ENCODE measurements at places on chromosomes 6 and 20.
A peak's percentile ranks its signal among the peaks of the same experiment; 100 is the strongest.

GRCh38 chr20:21203088-21203656 lies 77.3 kb downstream of the KIZ start:
- no peak for DNase-seq

DNA sequence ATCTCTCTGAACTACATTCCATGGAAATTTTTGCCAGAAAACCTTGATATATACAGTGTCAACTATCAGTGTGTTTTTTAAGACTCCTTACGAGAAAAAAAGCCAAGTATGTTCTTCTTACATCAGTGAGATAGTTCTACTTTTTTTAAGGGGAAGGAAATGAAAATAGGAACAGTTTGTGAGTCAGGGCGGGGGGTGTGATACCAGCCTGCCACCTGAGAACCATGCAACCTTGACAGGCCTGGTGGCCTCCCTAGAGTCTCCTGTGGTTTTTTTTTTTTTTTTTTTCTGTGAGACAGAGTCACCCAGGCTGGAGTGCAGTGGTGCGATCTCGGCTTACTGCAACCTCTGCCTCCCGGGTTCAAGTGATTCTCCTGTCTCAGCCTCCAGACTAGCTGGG lies 96.3 kb upstream of the GCM1 start:
- DNase-seq, result no peak

DNA sequence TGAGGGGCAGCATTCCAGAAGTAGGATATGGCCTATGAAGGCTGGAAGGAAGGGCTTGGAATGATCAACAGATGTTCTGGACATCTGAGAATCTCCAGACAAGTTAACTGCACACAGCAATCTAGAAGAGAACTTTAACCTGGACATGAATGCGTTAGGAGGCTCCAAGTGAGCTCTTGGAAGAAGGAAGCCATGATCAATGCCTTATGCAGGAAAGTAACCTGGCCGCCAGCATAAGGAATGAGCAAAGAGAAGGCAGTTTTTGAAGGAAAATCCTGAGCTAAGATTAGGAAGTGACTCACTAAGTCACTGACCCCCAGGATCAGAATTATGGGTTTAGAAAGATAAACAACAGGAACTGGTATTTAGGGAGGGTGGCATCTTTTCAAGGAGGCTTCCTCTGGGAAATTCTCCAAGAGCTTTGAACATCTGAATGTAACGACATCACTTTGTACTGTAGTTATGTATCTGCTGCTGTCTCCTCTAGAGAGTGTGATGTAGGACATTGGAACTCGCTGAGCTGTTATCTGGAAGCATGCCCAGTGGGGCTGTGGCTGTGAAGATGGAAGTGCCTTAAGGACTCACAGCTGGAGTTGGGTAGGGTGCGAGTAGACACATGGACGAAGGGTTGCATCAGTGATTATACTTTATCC lies 236.8 kb downstream of the PACRG start:
- peak; percentile 81 for DNase-seq

- DNase-seq, result no peak
These were observed 42.4 kb downstream of the FARS2 start for GRCh38 chr6:5303682-5304081.

DNA sequence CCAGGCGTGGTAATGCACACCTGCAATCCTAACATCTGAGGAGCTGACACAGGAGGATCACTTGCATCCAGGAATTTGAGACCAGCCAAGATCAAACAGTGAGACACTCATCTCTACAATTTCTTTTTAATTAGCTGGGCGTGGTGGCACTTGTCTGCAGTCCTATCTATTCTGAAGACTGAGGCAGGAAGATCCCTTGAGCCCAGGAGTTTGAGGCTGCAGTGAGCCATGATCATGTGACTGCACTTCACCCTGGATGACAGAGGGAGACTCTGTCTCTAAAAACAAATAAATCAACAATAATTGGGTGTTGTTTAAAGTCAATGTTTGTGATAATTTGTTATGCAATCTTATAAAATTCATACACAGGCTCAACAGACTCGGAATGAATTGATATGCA lies 18.0 kb upstream of the HLA-A start:
- no peak for DNase-seq

- DNase-seq, result peak; percentile 49
These were observed 30.4 kb downstream of the TRMT6 start for GRCh38 chr20:5919626-5920544.

- DNase-seq, result no peak
These were observed 5.9 kb downstream of the PXDC1 start for GRCh38 chr6:3745566-3746118.

DNA sequence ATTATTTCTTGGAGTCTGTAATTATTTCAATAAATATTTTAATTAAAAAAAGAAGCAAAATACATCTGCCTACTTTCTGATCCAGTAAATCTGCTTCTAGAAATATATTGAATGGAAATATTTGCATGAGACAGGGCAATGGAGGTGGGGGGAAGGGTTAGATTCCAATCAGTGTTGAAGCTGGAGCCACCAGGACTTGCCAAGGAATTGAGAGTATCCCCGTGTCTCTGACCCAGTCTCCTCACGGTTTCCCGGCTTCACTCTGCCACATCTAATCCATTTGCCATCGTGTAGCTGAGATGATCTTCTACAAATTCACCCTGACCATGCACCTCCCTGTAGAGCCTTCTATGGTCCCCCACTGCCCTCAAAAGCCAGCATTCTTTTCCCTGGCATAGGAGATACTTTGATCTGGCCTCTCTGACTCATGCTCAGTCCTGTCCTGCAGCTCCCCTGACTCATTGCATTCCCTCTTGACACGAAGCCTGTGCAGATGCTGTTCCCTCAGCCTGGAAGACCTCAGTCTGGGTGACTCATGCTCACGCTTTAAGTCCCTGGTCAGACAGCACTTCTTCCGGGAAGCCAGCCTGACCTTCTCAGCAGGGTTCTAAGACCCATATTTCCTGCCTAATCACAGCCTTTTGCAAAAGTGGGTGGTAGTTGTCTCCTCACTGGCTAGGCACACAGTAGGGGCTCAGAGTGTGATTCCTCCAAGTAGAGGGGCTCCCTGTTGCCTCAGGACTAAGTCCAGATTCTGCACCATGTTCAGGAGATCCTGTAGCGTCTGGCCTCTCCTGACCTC lies 23.0 kb upstream of the FKBP1A start:
- DNase-seq, result peak; percentile 94

DNA sequence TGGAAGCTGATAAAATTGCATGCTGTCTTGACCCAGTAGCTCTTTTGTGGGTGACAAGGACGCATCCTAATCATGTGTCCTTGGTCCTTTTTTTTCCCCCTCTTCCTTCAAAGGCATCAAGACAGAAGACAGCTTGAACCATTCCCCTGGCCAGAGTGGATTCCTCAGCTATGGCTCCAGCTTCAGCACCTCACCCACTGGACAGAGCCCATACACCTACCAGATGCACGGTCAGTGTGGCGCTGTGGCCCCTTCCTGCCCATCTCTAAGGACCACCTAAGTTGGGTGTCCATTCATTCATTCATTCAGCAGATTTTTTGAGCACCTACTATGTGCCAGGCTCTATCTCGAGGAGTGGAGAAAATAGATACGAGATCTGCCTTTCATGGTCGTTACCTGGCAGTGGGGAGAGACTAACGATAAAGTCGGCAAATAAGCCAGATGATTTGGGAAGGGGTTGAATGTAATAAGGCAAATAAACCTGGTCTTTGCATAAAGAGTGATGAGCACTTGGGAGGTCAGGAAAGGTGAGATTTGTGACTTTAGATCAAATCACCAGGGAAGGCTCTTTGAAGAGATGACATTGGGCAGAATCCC lies 121.5 kb downstream of the EYA2 start:
- DNase-seq, result peak; percentile 2

DNA sequence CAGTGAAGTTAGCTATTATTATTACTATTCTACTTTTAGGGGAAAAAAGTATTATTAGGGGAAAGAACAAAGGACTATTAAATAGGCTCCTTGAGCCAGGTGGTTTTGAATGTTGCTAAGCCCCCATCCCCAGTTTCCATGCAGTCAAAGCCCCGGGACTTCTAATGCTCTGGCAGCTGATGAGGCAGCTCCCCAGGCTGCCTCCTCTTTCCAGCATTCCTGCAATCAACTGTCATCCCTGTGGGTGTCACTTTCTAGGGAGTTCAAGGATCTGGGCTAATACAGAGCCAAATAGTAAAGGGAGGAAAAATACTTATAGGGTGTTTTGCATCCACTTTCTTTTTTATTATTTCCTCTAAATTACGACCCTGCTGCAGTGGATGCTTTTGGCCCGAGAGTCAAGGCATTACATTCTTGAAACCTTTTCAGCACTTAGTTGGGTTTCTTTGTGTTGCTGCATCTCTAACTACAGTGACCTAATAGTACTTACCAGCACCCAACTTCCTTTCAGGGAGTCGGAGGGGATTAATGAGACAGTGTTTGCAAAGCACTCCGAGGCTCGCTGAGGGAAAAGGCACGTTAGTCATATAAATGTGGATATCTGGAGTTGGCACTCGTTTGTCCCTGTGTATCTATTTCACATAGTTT lies 303.9 kb upstream of the MAP3K7 start:
- no peak for DNase-seq

DNA sequence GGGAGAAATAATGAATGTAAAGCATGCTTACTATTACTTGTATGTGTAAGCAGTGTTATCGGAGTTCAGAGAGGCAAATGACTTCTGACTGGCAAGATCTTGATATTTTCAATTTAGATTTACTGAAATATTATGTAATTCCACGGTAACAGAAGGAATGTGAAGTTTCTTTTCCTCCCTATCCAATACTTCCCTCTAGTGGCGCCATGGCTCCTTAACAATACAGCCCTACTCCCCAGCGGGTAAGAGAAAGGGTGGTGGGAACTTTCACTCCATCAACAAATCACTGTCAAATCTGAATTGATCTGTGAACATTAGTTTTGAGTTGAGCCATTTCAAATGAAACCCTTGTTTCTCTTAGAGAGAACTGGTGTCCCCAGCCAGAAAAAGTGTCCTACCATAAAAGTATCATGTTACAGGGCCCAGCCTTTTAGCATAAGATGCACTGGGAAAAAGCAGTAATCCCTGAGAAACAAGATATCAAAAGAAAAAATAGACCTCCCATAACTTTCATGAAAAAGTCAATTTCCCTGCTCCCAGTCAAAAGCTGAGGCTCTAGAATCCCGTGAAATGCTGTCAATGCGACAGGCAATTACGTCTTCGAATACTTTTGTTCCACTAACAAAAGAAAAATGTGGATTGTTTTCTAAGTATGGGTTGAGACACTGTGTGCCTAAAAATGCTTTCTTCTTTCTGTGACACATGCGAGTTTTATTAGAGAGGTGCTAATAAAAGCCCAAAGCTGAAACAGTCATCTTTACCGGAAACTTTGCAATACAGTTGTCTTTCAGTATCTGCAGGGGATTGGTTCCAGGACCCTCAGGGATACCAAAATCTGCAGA lies 12.9 kb downstream of the COX7A2 start:
- peak; percentile 60 for DNase-seq

DNA sequence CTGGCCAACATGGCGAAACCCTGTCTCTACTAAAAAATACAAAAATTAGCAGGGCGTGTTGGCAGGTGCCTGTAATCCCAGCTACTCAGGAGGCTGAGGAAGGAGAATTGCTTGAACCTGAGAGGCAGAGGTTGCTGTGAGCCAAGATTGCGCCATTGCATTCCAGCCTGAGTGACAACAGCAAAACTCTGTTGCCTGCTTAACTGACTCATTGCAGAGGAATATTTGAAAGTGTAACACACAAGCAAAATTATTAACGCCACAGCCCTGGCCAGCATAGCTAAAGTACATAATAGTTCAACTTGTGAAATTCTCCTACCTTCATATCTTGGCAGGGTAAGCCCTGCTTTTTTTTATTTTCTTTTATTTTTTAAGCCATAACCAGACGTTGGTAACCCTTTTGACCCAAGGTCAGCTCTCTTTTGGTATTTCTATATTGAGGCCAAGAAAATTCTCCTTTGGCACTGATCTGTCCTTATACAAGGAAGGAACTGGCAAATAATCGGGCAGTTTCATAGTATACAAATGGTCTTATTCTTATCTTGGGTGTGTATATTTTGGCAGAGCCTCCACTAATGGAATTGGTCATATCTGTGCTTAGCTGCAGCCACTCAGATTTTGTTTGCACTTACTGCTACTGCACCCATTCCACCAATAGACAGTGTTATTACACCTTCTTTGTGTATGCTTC lies 4.0 kb upstream of the ADGRF5 start:
- DNase-seq, result peak; percentile 93

DNA sequence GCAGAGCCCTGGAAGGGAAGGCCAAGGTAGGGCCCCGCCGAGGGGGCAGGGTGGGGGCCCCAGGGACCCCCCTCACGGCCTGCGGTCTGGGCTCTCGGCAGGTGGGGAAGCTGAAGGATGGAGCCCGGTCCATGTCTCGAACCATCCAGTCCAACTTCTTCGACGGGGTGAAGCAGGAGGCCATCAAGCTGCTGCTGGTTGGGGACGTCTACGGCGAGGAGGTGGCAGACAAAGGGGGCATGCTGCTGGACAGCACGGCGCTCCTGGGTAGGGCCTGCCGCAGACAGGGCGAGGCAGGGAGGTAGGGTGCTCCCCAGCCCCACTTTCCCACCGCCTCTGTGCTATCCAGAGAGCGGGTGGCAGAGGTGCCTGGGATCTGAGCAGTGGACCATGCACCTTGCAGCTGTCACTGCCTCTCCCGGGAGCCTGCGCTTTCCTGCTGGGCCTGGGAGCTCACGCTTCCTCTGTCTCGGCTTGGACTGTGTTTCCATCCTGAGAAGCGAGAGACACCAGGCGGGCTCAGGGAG lies 83.1 kb downstream of the SYNJ2 start:
- no peak for DNase-seq

- peak; percentile 50 for DNase-seq
These were observed 7.6 kb downstream of the RIPOR2 start for GRCh38 chr6:24927985-24928745.

- no peak for DNase-seq
These were observed 111.6 kb downstream of the SNX5 start for GRCh38 chr20:17856837-17857605.

GRCh38 chr6:84055647-84056046 lies 22.1 kb downstream of the MRAP2 start:
- no peak for DNase-seq

DNA sequence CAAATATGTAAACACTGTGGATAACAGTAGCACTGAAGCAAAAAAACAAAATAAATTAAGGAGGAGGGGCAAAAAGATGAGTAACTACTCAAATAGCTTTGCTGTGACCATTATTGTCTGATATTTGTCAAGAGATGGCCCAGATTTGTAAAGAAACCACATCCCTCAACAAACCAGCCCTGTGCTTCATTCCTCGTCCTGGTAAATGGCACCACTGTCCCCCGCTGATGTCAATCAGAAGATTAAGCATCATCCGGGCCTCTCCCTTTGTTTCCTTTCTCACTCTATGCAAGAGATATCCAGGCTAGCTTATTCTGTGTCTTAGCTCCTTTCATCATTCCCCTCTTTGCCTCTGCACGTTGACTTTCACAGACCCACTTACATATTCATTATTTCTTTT lies 259.0 kb downstream of the SYNE1 start:
- DNase-seq, result peak; percentile 50

- no peak for DNase-seq
These were observed 239.8 kb downstream of the ARID1B start for GRCh38 chr6:157017022-157017421.

All from amniotic epithelial cell (primary cell).